ENCODE measurements at places on chromosomes 7 and 10. TPM values are rescaled to one million over a fixed set of nuclear protein-coding genes. Genes with fewer than 3 reads are reported as not detected.

Gene FOXI2
- 0.23 TPM for total RNA-seq

DNA sequence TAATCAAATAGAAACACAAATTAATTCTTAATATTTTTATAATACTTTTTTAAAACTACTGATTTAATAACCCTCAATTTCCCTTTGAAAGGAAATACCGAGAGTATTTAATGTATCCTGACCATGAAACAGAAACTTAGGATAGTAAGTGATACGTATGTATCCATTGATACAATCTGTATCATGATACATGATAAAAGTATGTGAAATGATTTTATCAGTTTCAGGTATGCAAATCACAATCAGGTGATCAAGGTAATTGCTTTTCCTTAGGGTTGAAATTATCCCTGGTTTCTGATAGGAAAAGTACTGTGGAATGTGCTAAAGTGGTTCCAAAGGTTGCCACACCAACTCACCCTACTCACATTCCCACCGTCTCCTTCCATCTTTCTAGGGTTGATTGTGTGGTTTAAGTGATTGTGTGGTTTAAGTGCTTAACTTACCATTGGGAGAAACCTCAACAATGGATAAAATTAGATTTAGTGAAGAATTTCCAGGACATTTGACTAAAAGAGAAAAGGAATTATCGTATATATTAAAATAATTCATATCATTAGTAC is 138.3 kb downstream of the LRRN3 start:
- no peak for DNase-seq

DNA sequence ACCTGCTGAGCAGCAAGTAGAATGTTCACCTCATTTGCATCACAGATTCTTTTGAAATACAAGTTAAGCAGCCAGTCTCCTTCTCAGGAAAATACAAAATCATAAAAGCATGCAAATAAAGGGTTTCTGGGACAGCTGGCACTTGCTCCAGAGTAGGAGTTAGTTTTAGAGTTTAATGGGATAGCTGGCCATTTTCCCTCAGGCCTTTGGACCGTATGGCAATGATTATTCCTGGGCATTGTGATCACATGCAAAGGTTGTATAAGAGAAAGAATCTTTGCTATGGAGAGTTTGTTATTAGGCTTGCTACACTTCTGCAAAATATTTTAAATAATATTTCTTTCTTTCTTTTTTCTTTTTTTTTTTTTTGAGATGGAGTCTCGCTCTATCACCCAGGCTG is 240.8 kb downstream of the CDK14 start:
- no peak for DNase-seq

DNA sequence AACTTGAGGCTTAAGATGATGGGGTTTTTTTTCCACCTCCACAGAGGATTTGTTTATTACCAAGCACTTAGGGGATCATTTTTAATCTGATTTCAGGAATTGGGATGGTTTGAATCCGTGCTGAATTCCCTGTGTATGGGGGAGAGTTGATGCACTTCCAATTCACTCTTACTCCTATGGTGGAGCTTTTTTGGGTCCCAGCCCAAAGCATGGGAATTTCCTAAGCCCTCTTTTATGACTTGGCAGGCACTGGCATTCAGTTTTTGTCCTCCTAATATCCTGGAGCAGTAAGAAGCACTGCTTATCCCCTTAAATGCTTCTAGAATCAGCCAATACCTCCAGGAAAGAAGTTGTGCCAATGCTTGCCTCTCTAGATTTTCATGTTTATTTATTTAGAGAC is 78.7 kb downstream of the HYCC1 start:
- no peak for DNase-seq

- DNase-seq = no peak
These were observed 59.2 kb downstream of the ENTPD1 start for GRCh38 chr10:95815133-95815532.

GRCh38 chr10:103273041-103273441 is 3.9 kb upstream of the INA start:
- DNase-seq = no peak

DNA sequence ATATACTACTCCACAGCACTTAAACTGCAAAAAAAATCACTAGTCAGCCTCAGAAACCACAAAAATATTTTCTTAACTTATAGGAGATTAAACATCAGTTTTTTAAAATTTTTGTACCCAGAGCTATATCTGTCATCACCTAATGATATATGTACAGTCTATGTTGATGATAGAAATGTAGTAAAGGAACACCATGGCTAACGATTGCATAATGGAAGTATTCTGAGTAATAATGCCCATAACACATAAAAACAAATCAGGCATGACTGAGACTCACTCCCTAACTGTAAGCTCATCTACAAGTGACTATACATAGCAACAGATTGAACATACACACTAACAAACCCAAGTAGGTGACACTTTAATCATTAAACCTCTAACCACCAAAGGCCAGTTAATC is 51.3 kb downstream of the TSPAN12 start:
- DNase-seq = no peak

- no peak for DNase-seq
These were observed 46.5 kb downstream of the TFEC start for GRCh38 chr7:115984105-115984504.

Gene MMD2
- total RNA-seq = not detected

DNA sequence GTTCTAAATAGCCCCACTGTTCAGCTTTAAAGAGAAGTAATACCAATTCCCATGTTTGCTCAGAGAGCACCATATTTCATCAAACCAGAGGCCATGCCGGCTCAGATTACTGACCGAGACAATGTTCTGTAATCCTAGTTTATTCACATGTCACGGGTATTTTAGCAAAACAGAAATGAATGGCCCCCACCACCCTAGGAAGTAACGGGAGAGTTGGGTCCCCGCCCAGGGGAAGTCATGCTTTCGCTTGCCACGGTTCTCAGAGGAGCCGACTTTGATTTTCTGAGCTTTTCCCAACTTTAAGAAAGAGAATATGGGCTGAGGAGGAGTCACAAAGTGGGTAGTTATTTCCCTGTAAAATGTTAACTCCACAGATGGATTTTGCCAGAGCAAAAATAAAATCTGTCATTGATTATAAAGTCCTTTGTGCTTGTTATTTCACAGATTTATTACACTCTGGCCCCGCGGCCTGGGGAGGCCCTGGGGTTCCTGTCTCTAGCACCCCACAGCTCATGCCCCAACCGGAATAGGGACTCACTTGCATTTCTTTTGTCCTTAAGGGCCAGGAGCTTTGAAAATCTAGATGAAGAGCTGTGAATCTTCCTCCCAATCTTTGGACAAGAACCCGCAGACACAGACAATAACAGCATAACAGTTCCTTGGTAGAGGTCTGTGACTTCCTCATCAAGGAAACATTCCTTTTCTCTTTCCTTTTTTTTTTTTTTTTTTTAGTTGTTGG is 3.7 kb upstream of the GDF10 start:
- no peak for DNase-seq

Gene C10orf67
- total RNA-seq = 0.14 TPM

- DNase-seq = no peak
These were observed 109.4 kb downstream of the FAM107B start for GRCh38 chr10:14665304-14665703.

- no peak for DNase-seq
These were observed 42.3 kb upstream of the CNTNAP2 start for GRCh38 chr7:146074195-146074765.

Gene NPSR1
- not detected for total RNA-seq

DNA sequence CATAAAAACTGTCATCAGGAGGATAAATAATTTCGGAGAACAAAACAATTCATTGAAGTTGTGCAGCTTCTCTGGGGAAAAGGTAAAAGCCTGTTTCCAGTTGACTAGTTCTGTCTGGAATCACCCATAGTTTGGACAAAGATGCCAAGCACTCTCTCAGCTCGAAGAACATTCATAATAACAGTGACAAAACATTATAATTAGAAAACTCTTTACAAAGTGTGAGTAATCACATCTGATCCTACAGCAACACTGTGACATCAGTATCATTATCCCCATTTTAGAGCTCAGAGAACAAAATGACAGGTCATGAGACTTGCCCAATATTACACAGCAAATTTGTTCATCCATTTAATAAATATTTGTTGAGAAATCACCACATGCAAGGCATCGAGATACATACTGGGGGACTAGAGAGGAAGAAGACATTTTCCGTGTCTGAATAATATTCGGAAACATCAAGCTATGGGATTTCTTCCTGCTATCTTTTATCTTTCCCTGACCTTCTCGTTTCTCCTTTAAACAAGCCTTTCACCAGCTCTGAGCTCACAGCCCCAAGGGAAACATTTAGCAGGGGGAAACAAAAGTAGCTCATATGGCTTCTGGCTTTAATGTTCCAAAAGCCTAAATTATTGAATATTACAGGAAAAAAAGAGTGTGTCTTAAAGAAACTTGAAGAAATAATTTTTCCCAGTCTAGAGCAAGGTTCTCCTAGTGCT is 123.3 kb upstream of the GHITM start:
- no peak for DNase-seq

- DNase-seq = no peak
These were observed 47.4 kb downstream of the GPR37 start for GRCh38 chr7:124718032-124718766.

Gene FAM25C
- total RNA-seq = not detected

DNA sequence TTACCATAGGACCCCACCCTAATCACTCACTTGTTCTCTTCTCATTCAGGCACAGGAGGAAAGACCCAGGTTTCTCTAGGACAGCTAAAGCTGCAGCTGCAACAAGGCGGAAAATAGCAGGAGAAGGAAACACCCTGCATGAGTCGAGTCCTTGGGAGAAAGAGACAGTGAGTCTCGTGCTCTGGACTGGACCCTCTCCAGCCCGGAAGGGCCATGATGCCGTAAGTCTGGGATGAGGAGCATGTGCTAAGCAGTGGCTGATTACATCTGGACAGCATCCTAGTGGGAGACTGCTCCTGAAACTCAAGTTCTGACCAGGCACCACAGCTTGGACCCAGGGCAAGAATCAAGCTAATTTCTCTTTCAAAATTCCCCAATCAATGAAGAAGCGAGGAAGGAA is 39.4 kb downstream of the FBXW4 start:
- no peak for DNase-seq

All from mucosa of gallbladder (tissue), 1 donor.